Stimulated activated CD4-positive, alpha-beta T cell treated with anti-CD3 and anti-CD28 coated beads, Interleukin-1b, Interleukin-23, amount 100 ng/mL, for 1 hour (primary cell): ENCODE measurements at places on chromosomes 13 and 19.

- no peak for DNase-seq
Measured at GRCh38 chr13:19961489-19961888, 3.0 kb downstream of the ZMYM2 start.

- DNase-seq, result no peak
Measured at GRCh38 chr13:93409001-93409400, 182.4 kb downstream of the GPC6 start.

DNA sequence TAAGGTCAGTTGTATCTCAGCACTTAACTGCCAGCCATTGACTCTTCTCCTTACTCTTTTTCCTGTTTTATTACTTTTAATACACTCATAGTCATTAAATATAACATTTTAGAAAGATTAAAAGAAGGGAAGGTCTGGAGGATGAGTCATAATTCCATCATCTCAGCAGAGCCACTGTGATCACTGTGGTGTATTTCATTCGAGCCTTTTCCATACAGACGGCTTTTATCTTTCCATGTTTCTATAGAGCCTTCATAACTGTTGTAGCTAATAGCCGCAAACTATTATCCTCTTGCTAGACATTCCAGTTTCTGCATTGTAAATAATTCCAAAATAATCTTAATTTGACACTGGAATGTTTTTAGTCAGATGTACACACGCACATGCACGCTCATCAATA, 4.7 kb upstream of the FLT1 start:
- DNase-seq, result no peak

- DNase-seq, result no peak
Measured at GRCh38 chr19:55526216-55527196, 10.4 kb downstream of the SBK2 start.

- DNase-seq, result no peak
Measured at GRCh38 chr13:107217251-107217650, 649.3 kb upstream of the ARGLU1 start.

DNA sequence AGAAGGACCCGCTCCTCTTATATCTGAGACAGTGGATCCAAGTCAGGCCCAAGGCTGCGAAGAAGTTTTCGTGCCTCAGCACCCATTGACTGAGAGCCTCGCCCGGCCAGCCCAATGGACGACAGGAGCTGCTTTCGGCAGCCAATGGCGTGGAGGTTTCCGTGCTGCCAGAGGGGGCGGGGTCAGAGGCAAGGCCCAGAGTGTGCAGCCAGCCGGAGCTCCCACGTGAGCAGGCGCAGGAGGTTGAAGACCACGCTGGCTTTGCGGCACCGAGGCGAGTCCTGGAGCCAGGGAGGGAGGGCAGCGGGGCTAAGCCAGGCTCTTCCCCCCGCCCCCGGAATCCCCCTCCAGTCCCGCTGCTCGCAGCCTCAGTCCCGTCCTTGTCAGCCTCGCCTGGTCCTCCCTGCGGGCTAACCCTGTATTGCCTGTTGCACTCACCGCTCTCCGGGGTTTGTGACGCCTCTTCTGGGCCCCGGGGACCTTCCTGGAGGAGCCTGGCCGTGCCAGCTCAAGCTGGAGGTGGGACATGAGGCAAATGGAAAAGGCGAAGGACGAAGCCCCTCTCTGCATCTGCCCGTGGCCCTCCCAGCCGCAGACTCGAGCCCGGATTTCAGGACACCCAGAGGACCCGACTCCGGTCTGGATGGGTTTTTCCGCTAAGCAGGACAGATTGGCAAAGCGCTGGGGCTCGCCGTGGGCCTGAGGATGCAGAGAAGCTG, 1.5 kb downstream of the IFNL4 start:
- no peak for DNase-seq

DNA sequence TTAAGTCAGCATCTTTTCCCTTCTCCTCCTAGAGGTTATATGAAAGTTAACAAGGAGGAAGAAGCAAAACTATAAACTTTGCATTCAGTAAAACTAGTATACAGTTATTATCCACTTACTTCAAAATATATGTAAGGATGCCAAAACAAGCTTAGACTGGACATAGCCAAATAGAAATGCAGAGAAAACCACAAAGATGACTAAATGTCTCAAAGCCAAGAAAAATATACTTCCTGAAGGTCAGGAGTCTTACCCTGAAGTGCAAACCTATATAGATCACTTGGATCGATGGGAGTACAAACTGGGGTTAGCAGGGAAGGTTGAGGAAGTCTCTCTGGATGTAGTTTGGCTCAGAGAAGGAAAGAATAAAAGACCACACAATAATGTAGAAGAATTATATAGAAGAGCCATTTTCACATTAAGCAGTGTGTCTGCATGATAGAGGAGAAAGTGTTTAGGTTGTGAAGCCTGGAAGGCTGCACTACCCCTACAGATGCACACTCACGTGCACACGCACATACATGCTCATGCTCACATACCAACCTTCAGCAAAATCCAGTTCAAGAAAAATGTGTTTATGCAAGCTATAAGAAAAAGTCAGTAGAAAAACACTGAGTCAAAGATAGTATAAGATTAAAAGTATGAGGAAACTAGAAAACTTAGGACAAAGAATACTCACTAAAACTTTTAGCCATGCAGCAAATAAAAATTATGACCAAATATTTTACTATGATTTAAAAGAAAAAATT, 112.1 kb upstream of the RXFP2 start:
- DNase-seq, result no peak

- DNase-seq, result no peak
Measured at GRCh38 chr13:33261387-33262061, 24.0 kb downstream of the STARD13 start.

- no peak for DNase-seq
Measured at GRCh38 chr19:50647879-50648615, 1.2 kb upstream of the C19orf81 start.

DNA sequence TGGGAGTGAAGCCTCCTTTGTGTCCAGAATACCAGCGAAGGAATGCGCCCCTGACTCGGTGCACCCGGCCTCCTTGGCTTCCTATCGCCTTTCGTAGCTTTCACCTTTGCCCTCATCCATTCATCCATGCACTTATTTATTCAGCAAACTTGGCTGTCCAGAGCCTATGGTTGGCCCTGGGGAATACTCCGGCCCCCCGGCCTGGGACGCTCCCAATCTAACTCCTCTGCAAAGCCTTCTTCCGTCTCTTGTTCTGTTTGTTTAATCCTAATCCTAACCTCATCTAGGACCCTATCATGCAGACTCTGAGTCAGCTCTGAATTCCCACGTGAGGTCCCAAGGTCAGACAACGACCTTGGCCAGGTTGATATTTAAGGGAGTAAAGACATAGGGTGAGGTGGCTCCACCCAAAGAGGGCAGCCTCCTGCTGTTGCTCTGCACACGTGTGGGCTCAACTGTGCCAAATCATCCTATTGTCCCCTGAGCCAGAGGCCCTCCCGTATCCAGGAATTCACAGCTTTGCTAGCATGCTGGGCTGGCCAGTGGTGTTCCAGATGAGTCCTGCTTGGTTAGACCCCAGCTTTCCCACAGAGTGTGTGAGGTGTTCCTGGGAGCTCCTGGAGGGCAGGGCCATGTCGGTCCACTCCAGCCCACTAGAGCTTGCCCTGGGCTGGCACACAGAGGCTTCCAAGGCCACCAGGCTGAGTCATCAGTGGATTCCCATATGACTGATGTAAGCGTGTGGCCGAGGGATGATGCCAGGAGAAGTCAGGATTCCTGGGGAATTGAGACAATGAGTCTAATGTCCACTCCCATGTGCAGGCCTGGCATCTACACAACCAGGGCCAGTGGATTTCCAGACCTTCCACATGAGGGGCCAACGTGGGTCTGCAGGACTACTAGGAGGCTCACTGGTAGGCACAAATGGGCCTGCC, 6.5 kb upstream of the CCNE1 start:
- no peak for DNase-seq
